Caudate nucleus (tissue), 63 donors: ENCODE measurements at places on chromosomes 4 and X.

DNA sequence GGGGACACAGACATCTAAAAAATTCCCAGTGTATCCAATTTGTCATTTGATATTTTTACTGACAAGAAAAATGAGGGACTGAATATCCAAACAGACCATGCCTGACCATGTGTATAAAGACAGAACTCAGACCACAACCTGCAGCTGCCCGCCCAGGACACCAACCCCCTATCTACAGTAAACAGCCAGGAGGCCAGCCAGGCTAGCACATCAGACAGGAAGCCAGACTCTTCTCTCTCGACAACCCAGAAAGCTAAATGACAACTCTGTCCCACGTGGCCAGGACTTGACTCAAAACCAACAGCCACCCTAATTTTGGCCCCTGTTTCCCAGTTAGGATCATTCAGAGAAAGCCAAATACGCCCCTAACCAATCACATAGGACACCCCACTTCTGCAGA is 15.1 kb downstream of the AFAP1 start:
- DNase-seq, result no peak

DNA sequence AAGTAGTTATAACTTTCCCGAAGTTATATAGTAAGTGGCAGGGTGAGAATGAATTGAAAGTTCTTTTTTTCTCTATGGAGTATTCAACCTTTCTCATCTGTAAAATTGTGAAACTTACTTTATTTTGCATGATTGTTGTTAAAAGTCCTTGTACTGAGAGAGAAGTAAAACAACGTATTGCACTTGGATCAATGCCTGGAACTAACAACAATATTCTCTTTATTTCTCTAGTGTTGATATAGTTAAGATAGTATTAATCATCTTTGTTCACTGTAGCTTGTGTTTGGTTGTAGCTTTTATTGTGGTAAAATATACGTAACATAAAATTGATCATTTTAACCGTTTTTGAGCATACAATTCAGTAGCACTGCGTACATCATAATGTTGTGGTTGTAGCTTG is 48.7 kb downstream of the STIM2 start:
- no peak for DNase-seq

- no peak for DNase-seq
These were observed 9.0 kb downstream of the TAB3 start for GRCh38 chrX:30880058-30880457.

GRCh38 chr4:62560858-62561257 is 1360.7 kb downstream of the ADGRL3 start:
- no peak for DNase-seq

DNA sequence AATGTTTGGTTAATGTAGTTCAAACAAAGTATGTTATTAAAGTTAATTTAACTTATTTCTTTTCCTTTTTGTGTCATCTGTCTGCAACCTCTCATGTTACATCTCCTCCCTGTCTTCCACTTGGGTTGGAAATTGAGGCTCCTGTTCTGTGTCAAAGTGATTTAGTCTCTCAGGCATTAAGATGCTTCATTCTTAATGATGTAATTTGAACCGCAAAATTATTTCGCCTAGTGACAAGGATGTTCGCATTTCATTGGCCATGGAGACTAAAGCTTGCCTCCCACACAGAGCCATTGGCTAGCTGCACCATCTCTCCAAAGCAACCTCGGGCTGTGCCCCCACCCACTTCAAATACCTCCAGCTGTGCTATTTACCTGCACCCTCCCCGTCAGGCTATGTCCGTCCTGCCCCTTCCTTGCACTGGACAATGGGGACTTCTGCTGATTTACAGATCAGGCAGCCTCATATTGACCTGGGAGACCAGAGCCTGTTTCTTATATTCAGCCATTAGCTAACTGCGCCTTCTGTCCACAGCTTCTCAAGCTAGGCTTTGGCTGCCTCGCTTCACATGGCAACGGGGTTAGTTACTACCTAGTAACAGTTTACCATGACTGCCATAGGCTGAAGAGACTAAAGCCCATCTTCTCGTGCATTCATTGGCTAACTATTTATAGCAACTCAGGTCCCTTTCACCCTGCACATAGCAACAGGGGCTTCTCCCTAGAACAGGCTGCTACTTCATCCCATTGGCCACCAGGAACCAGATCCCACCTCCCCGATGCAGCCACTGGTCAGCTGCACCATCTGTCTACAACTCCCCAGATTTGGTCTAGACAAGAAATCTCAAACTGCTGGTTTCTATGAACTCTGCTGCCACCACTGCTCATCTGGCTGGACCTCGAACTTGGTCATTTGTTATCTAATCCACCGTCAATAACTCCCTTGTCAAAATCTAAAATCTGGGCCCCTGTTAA is 8.6 kb upstream of the ZNF157 start:
- peak; percentile 65 for DNase-seq

DNA sequence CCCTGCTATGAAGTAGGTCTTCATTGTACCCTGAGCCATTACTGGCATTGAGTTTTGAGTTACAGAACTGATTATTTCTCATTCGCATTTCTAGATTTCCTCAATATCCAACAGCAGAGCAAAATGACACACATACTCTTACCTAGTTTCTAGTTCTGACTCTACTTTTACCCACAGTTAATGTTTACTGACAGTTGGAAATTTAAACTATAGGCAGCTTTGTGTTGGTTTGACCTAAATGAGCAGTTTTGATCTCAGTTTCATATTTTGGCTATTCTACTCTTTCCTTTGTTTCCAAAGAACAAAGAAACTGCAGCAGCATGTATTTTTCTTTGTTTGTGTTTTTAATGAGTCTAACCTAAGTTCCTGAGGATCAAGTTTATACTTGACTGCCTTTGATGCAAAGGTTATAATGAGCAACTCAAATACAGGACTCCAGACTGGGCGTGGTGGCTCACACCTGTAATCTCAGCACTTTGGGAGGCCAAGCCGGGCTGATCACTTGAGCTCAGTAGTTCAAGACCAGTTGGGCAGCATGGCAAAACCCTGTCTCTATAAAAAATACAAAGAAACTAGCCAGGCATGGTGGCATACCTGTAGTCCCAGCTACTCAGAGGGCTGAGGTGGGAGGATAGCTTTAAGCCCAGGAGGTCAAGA is 30.4 kb downstream of the TXK start:
- no peak for DNase-seq

GRCh38 chr4:73152893-73153292 is 83.4 kb upstream of the COX18 start:
- DNase-seq, result no peak
